Foreskin melanocyte (primary cell): ENCODE measurements at places on chromosomes 2 and 18.

DNA sequence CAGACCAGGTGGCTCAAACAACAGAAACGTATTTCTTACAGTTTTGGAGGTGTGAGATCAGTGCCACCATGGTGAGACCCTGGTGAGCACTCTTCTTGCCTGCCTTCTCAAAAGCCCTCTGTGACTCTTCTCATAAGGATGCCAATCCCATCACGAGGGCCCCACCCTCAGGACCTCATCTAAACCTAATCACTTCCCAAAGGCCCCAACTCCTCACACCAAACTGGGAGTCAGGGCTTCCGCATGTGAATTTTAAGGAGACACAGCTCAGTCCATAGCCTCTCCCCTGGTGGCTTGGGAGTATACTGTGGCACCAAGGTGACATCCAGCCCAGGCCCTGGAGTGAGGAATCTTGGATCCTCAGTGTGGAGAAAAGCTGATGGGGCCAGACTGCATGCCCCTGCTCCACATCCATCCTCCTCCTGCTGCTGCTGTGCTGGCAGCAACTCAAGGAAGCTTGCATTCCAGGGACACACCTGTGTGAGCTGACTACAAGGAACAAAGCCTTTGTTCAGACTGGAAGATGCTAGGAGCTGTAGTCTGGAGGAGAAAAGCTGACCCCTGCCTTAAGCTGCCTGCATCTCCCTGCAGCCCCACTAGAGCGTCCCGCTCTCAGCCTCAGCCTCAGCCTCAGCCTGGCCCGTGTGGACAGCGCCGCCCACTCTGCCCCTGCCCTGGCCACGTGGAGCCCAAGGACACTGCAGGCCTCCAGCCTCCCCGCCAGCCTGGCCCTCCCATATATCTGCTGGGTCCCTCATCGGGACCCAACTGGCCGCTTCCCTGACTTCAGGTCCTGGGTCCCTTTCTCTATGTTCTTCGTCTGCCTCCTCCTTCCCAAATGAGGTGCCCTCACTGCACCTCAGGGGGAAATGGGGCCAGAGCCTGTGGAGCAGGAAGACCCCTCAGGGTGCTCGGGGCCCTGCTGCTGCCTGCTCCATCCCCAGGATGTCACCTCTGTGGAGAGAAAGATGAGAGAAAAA lies 87.8 kb upstream of the RAB6C start:
- DNase-seq, result no peak

DNA sequence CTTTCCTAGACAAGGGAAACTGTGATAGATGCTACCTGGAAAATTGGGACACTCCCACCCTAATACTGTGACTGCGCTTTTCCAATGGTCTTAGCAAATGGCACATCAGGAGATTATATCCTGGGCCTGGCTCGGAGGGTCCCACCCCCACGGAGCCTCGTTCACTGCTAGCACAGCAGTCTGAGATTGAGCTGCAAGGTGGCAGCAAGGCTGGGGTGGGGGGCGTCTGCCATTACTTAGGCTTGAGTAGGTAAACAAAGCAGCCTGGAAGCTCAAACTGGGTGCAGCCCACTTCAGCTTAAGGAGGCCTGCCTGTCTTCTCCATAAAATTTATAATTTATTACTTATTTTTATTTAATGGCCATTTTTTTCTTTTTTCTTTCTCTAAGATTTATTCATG lies 802.1 kb upstream of the SLC39A10 start:
- no peak for DNase-seq

GRCh38 chr18:44309185-44309584 lies 371.5 kb upstream of the SETBP1 start:
- peak; percentile 12 for DNase-seq

DNA sequence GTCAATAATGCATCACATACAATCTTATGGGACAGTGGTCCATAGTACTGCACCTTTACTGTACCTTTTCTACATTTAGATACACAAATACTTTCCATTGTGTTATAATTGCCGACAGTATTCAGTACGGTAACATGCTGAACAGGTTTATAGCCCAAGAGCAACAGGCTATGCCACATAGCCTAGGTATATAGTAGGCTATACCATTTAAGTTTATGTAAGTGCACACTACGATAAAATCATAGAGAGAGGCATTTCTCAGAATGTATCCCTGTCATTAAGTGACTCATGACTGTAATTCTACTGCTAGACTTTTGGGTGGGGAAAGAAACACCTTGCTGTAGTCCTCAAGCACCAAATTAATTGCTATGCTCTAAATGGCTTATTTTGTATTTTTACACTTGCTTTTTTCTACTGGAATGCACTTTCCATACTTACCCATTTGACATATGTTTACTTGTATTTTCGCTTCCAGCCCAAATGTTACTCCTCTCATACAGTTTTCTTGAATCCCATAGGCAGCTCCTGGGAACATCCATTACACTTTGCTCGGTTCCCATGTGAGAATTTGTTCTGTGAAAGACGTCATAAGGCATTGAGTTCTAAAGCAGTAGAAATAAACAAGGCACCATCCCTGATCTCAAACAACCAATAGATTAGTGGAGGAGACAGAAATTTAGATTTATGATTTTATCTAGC lies 714.0 kb upstream of the ID2 start:
- no peak for DNase-seq
